HuH-7 (cell line): ENCODE measurements at places on chromosomes 11 and 22.

- DNase-seq = no peak
Measured at GRCh38 chr11:33891714-33892327, at the start of gene LMO2. Gene LMO2, minus strand, starts transcription at chr11:33892076. Its CDS starts 22,360 bp downstream, at chr11:33869716.

GRCh38 chr11:65863889-65864705 is 3.9 kb downstream of the MUS81 start:
- DNase-seq = no peak

GRCh38 chr11:66386171-66387069 is 14.9 kb upstream of the SLC29A2 start:
- DNase-seq = peak; percentile 96

DNA sequence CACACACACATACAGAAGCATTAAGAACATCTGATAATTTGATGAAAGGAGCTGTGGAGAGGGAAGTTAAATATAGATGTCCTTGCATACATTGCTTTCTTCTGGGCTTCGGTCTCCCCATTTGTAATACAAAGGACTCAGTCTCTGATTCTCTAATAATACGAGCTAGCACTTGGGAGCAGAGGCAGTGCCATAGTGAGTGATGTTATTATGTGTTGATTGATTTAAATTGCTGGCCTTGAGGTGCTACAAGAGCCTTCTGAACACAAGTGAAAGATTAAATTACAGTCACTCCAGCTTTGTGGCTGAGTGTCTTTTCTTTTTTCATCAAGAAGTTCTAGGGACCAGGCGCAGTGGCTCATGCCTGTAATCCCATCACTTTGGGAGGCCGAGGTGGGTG is 61.5 kb upstream of the HMGXB4 start:
- DNase-seq = no peak

- DNase-seq = no peak
Measured at GRCh38 chr11:101010899-101011298, 118.7 kb downstream of the PGR start.

- no peak for DNase-seq
Measured at GRCh38 chr11:120180551-120181232, 30.1 kb upstream of the OAF start.
